Daoy (cell line): ENCODE measurements at places on chromosomes 5 and 9. TPM values are rescaled to one million over a fixed set of nuclear protein-coding genes. Genes with fewer than 3 reads are reported as not detected.
A peak's percentile ranks its signal among the peaks of the same experiment; 100 is the strongest.

DNA sequence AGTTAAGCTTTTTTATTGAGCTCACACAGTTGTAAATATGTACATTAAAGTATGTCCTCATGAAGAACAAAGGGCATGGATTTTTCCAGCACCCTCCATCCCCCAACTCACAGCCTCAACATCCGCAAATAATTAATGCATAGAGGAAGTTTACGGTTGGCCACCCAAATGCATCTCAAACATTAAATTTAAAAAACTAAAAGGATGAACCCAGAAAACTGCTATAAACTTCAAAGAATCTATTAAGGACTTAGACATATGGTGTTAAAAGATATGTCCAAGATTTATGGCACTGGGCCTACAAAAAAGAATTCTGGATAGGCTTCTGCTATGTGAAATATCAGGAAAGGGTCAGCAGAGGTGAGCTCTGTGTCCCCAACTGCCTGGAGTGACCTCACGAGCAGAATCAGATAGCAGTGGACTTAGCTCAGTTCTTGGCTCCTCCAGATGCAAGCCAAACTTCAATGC lies 54.0 kb upstream of the TNC start:
- DNase-seq = no peak

GRCh38 chr5:103434057-103434456 lies 128.5 kb downstream of the NUDT12 start:
- no peak for DNase-seq

DNA sequence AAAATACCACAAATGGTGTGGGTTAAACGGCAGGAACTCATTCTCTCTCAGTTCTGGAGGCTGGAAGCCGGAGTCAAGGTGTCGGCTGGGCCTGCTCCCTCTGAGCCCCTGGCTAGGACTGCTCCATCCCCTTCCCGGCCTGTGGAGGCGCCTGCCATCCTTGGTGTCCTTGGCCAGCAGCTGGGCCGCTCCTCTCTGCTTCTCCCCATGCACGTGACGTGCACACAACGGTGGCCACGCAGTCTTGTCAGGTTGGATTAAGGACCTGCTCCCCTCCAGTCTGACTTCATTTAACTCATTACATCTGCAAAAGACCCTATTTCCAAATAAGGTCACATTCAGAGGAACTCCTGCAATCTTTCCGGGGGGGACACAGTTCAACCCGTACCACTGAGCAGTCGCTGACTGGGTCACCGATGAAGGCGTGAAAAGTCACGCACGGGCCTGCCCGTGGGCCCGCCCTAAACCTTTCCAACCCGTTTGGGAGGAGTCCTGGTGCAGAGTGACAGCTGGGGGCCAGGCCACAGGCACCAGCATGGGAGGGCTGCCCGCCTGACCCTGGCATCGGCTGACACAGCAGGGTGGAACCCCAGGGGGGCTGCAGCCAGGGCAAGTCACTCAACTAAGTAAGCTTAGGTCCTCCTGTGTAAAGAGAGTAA lies 135.2 kb downstream of the COL23A1 start:
- DNase-seq = no peak

GRCh38 chr9:123834218-123834888 lies 95.6 kb downstream of the DENND1A start:
- DNase-seq = peak; percentile 11

- peak; percentile 91 for DNase-seq
Observed at GRCh38 chr5:151684690-151685361, 1.9 kb downstream of the SPARC start.

GRCh38 chr5:103646698-103647614 lies 84.4 kb upstream of the NUDT12 start:
- no peak for DNase-seq

- DNase-seq = no peak
Observed at GRCh38 chr9:3321186-3321585, 204.6 kb downstream of the RFX3 start.

Gene ENC1
- total RNA-seq = 66.7 and 74.6 TPM in 2 replicates

Gene CYFIP2
- total RNA-seq = 7.6 and 8.5 TPM in 2 replicates

DNA sequence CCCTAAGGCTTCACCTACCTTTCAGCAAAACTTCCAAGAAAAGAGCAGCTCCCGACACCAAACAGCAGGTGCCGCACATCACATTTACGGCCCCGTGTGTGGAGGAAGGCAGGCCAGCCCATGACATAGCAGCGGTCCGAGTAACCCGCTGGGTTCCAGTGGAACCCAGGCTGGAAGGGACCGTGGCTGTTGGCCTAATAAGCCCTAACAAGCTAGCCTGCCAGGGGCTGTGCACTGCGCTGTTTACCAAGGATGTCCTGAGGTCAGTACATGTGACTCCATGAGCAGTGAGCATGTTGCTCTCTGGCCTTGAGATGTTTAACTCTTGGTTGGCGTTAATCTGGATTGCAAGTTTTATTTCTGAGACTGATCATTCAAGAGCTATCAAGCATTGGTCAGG lies 131.5 kb downstream of the FSTL4 start:
- no peak for DNase-seq

- DNase-seq = no peak
Observed at GRCh38 chr9:133888048-133888808, 103.9 kb downstream of the VAV2 start.

Gene FOXD4L4
- 0.18 and 0.34 TPM in 2 replicates for total RNA-seq

DNA sequence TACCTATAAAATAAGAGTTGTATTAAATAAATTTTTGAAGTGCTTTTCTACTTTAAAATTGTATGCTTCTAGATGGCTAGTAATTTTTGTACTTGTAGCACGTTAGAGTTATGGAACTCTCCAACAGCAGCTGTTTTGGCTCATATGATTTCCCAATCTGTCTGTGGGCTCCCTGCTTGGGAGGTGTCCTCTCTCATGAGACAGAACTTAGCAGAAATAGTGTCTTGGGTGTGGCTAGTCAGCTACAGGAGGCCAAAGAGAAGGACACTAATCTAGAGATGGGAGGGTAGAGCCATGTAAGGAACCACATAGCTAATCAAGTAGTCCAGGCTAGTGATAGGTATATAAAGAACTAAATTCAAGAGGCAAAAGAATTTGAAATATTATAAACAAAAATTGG lies 78.4 kb upstream of the DAB2 start:
- no peak for DNase-seq

DNA sequence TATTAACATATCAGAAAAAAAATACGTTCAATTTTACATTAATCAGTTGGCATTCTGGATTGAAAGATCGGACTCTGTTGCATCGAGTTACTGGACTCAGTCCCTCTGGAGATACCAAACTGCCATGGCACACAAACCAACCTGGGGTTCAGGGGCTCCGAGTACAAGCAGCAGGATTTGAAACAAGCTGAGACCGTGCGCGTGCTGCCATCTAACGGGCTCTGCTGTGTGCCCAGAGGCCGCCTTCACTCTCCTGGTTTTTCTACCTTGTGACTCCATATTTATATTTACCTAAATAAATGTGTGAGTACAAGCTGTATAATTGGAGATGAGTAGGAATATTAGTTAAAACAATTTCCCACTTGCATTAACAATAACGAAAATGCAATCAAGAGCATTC lies 48.2 kb downstream of the ANXA1 start:
- DNase-seq = peak; percentile 73

Gene HK3
- total RNA-seq = not detected in 2 replicates

DNA sequence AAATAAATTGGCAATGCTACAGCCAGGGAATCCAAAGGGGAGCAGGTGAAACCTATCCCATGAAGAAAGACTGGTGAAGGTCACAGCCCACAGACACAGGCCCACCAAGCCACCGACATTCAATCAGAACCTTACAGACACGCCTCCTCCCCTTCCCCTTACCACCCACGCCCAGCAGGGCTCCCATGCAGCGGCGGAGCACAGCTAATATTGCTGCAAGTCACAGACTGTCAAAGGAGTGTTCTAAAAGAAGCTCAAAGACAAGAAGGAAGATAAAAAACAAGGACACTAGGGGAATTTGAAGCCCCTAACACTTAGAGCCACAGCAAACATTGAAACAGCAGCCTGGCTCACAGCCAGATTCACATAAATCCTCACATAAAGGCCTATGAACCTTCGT lies 91.2 kb downstream of the MED10 start:
- no peak for DNase-seq

GRCh38 chr5:170755679-170756456 lies 27.7 kb upstream of the GABRP start:
- peak; percentile 34 for DNase-seq

Gene ADAMTSL2
- 0.03 TPM in 1 of 2 replicates, not detected in the other for total RNA-seq
